Left cardiac atrium (tissue), 4 donors: ENCODE measurements at places on chromosomes 5 and 9. TPM values are rescaled to one million over a fixed set of nuclear protein-coding genes. Genes with fewer than 3 reads are reported as not detected.

The IL9 gene
- not detected for total RNA-seq

The CCNJL gene
- 5.6 TPM for total RNA-seq

The TMCO6 gene
- total RNA-seq: 6.4 TPM

The F2R gene
- 6.5 TPM for total RNA-seq

The MLANA gene
- not detected for total RNA-seq

The SPATA31A3 gene
- not detected for total RNA-seq

GRCh38 chr5:147179562-147180147 is 55.2 kb upstream of the STK32A start:
- DNase-seq: no peak

GRCh38 chr5:41115281-41115680 is 44.1 kb upstream of the MROH2B start:
- no peak for DNase-seq

GRCh38 chr5:65840071-65840470 is 86.3 kb upstream of the ERBIN start:
- no peak for DNase-seq

DNA sequence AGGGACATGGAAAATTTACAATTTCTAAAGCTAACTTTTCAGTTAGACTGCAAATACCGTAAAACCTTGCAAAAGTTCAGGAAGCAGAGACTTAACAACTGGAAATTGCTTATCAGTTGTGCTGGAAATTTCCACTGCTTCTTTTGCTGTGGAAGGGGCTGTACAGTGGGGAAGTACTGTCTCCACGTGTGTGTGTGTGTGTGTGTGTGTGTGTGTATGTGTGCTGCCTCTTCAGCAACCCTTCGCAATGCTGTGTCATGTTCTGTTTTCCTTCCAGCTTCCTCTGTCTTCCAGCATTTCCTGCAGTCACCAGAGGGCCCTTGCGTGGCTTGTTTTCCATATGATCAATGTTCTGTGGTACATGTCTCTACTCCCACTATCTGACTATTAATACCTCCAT is 87.5 kb upstream of the RANBP3L start:
- peak; percentile 28 for DNase-seq

- DNase-seq: no peak
These were observed 629.8 kb upstream of the CDH18 start for GRCh38 chr5:20617841-20618240.

GRCh38 chr9:123072407-123072995 is 39.0 kb downstream of the GPR21 start:
- DNase-seq: no peak

DNA sequence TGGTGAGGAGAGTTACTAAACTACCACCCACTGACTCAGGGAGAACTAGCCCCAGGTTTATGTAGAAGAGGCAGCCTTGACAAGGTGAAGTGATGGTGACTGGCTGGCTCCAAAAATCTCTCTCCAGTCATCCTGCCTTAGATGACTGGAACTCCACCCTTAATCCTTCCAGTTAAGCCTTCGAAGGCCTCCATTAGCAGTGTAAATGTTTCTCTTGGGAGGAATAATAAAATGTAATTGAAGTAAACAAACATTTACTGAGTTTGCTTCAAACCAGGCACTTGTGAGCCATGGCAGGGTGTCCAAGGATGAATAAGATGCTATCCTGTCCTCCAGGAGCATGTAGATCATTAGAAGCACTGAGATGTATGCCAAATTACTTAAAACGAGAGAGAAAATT is 35.5 kb downstream of the ASTN2 start:
- DNase-seq: no peak

DNA sequence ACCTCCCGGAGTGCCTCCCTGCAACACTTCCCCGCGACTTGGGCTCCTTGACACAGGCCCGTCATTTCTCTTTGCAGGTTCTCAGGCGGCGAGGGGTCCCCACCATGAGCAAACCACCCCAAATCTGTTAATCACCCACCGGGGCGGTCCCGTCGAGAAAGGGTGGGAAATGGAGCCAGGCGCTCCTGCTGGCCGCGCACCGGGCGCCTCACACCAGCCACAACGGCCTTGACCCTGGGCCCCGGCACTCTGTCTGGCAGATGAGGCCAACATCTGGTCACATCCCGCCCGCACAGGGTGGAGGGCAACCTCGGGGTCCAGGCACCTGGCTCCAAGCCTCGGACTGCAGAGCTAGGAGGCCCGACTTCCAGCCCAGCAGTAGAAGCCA is 776 bp upstream of the TERT start:
- no peak for DNase-seq

- no peak for DNase-seq
These were observed 154.6 kb upstream of the GHR start for GRCh38 chr5:42268630-42269029.

GRCh38 chr9:99265691-99266090 is 43.6 kb downstream of the SEC61B start:
- no peak for DNase-seq
